ENCODE measurements at places on chromosomes 4 and X.

- DNase-seq: peak; percentile 13
Observed at GRCh38 chrX:100895365-100896075, 21.4 kb upstream of the NOX1 start.

DNA sequence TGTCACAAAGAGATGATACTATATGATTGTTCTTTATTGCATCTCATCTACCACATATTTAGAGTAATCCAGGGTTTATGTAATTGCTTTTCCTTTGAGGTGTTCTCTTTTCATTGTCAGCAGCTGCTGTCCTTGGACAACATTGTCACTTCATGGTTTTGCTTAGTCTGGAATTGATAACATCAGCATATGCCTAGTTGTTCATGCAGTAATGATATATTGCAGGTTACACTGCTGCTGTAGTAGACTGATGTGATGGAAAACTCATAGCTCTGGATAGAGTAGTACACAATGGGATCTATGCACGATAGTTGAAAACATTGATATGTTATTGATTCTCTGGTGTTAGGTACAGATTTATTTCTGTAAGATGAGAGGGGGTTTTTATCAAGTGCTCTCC is 13.7 kb downstream of the NEIL3 start:
- no peak for DNase-seq

- no peak for DNase-seq
Observed at GRCh38 chrX:63561425-63561824, 210.3 kb upstream of the SPIN4 start.

GRCh38 chrX:139170526-139171173 is 359.9 kb upstream of the F9 start:
- DNase-seq: no peak

- DNase-seq: no peak
Observed at GRCh38 chrX:123408821-123409737, 225.0 kb downstream of the GRIA3 start.

DNA sequence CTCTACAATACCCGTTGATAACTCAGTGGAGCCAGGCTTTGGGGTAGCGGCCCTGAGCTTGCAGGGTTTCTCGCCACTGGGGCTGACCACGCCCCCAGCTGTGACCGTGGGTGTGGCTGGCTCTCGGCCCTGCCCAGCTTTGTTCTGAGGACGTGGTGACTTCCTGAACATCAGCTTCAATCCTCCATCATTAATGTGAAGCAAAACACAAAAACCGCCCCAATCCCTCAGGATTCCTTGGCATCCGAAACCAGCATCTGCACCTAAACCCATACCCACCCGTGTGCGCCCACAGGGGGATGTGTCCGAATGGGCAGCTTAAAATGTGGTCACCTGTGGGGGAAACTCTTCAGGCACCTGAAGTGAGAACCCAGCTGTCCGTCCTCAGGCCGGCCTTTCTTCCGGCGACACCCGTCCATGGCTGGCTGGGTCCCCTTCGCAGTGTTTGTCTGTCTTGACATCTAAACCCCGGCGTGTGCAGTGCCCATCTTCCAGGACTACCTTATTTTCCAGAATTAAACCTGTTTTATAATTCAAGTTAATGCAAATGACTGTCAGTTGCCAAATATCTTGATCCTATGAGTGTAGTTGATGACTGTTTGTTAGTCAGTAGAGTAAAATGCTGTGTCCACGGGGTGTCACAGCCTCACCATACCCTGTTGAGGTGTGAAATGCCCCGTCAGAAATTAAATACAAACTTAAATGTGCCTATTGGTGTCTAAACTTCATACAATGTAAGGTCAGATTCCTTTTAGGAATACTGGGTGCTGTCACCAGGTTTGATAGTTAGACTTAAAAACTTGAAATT is 27.3 kb downstream of the NELFA start:
- DNase-seq: no peak

DNA sequence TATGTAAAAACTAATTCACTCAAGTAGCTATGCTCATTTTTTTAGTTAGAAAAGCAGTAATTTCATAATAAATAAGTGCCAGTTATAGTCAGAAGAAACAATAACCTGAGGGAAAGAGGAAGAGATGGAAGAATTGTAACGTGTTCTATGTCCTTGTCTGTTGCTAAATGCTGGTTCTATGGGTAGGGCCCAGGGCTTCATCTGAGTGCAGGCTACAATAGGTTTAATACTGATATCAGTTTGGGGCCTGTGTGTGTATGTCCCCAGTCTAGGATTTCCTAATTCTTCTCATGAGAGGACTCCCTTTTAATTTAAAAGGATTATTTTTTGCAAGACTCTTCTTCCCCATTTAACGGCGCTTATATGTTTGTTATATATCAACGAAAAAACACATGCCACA is 3.3 kb upstream of the EREG start:
- DNase-seq: no peak

GRCh38 chr4:128333309-128334018 is 45.9 kb upstream of the PGRMC2 start:
- DNase-seq: peak; percentile 29

- no peak for DNase-seq
Observed at GRCh38 chrX:153762626-153763173, 1.3 kb upstream of the PLXNB3 start.

GRCh38 chr4:183591301-183591700 is 67.7 kb downstream of the RWDD4 start:
- no peak for DNase-seq

- no peak for DNase-seq
Observed at GRCh38 chrX:73563738-73564068, 706 bp downstream of the CHIC1 start.

GRCh38 chrX:150255441-150256296 is 107.4 kb upstream of the MAMLD1 start:
- no peak for DNase-seq

DNA sequence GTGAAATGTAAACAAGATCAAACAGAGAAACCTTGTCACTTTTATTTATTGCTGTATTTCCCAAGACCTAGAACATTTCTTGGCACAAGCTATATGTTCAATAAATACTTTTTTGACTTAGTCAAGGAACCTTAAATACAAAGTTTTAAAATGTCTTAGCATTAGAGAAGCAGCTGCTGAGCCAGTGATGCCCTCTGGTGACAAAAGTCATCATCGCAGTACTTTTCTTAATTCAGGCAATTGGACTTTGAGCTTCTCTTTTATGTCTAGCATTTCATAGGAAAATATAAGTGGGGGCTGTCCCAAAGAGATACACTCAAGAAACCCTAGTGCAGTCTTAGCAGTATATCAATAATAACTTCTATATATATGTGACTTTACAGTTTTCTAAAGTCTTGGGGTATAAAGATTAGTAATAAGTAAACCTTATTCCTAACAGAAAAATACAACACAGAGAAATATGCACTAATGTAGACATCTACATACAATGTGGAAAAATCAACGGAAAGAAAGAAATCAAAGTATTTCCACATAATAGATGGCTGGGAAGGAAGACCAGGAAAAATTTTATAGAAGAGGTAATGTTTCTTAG is 118.4 kb downstream of the DTHD1 start:
- DNase-seq: peak; percentile 51
